NCI-H2081 treated with DMSO at 0.1 percent for 48 hours (cell line): ENCODE measurements at places on chromosomes 12 and 14.
A peak's percentile ranks its signal among the peaks of the same experiment; 100 is the strongest.

GRCh38 chr12:1935242-1935641 is 16.8 kb upstream of the CACNA2D4 start:
- DNase-seq = no peak

DNA sequence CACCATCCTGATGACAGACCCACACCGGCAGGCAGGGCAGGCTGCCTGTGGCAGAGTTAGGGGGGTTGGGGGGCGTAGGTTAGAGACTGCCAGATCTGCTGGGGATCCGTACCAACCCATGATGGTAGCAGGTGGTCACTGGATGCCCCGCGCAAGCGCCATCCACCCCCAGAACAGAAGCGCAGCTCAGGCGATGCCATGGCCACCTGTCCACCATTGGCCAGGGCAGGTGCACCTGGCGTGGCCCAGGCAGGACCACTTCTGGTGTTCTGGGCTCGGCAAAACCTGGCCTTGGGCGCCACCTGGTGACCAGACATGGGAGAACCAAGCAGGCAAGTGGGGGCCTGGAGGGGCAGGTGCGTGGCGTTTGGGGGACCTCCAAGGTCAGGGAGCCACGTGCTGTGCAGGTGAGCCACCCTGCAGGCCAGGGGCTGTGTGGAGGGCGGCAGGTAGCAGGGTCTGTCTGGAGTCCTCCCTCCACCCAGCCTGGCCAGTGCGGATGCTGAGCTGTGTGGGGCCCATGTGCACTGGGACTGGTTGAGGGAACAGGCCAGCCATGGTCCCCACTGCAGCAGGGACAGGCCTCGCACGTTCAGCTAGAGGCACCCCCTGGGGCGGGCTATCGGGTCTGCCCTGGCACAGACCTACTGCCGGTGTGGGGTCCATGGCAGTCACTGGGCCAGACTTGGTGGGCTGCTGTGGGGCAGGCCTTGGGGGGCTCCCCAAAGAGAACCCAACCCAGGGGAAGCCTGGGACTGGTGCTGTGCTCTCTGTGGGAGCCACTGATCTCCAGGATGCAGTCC is 15.6 kb downstream of the BAG5 start:
- DNase-seq = peak; percentile 39

GRCh38 chr12:89225401-89225800 is 126.9 kb downstream of the DUSP6 start:
- no peak for DNase-seq

DNA sequence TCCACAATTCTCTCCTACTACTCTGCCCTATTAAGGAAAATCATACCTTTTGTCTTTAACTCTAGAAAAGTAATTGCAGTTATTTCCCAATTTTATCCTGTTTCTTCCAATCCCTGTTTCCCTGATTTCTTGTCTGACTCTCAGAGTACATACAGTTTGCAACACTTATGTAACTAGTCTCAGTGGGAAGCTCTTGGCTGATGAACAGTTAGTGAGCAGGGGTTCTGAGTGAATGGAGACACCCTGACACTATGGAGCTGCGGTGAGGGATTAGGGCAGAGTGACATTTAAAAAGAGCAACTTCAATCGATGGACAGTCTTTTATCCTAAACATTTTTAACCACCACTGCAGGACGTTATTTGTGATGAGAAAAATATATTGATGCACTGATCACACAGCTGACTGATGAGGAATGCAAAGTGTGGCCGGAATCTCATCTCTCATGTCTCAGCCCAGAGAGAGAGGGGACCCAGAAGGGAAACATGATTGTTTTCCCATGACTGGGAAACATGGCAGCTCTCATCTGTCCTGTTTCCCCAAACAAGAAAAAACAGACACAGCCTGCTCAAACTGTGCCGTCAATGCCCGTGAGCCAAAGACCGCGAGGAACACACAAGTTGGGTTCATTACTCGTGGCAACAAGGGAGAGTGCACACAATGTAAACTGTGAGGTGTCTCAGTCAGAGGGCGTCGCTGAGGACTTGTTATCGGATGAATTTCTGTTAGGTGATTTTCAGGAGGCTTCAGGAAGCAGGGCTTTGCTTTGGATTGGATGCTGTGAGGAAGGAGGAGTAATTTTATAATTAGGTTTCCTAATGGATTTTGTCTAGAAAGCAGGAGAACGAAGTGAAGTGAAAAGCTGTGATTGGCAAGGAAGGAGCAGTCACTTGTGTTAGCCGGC is 5.2 kb upstream of the SLC6A13 start:
- DNase-seq = no peak

- no peak for DNase-seq
These were observed 178.8 kb upstream of the FRMD6 start for GRCh38 chr14:51472881-51473280.
